ENCODE measurements at places on chromosomes 4 and X.

DNA sequence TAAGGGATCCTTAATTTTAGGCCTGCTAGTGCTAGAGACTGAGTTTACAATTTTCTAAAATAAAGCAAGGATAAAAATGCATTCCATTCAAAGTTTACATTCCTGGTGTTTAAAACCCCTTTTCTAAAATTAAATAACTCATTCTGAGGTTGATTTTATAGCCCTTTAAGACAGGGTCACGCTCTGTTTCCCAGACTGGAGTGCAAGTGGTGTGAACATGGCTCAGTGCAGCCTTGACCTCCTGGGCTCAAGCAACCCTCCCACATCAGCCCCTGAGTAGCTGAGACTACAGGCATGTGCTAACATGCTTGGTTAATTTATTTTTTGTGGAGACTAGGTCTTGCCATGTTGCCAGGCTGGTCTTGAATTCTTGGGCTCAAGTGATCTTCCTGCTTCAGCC, 6.8 kb upstream of the CDKL2 start:
- no peak for DNase-seq

DNA sequence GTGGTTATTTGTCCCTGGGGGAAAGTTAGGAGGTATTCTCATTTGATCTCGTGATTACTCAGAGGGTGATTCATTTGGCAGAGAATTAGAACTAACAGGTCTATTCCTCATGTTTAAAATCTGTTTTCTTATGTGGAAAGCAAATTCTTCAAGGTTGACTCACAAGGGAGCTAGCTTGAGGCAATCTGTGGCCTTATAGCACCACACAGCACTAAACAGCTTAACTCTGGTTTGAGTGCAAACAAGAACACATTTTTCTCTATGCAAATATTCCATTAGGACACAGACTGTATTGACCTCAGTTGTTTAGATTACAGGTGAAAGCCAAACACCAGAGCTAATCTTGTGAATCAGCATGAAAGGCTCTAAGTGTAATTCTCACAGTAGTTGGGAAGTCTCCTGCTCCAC, 694.4 kb upstream of the POU3F4 start:
- no peak for DNase-seq

DNA sequence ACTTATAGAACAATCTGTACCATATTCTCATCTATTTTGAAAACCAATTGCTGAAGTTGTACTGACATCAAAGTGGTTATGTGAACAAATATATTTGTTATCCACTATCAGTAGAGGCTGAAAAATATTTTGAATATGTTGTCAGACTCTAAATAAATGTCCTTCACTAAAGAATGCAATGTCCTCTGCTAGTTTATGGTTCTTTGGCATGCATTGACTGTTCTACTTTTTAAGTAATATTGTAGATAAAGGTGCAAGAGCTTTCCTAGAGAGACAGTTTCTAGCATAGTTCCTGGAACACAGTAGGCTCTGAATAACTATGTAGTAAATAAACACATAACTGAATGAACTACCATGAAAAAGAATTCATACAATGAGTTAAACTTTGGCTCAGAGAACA, 18.2 kb upstream of the COX7B2 start:
- no peak for DNase-seq

- no peak for DNase-seq
Observed at GRCh38 chr4:103011378-103012025, 8.0 kb downstream of the SLC9B1 start.

DNA sequence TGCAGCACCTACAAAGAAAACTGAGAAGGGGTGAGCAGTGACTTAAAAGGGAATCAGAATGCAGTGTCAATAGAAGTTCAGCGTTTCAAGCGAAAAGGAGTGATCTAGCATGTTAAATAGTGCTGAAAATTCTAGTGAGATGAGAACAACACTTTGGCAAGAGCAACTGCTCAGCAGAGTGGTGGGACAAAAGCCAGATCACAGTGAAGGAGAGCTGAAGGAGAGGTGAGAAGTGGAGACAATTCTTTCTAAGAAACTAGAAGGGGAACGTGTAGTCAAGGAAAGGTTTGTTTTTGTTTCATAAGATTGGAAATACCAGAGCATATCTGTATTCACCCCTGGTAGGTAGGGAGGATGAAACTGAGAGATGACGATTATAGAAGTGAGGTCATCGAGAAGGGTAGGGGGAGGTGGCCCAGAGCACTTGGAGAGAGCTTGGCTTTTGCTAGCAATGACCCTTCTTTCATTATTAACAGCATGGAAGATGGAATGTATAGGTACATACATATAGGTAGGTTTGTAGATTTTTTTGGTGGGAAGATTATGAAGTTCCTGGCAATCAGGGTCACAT, 33.7 kb downstream of the SRPX2 start:
- no peak for DNase-seq

DNA sequence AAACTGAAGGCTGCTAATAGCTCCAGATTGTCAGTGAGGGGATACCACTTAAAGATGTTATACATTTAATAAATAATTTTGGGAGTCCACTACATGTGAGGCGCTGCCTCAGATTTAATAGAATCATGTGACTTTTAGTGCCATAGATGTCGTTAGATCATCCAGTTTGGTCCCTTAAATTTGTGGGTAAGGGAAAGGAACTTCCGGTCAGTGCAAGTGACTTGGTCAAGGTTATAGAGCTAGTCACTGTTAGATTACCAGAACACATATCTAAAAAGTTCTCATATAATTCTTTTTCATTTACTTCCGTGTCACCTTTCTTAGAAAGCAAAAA, 529 bp upstream of the UBA6 start:
- DNase-seq = no peak

DNA sequence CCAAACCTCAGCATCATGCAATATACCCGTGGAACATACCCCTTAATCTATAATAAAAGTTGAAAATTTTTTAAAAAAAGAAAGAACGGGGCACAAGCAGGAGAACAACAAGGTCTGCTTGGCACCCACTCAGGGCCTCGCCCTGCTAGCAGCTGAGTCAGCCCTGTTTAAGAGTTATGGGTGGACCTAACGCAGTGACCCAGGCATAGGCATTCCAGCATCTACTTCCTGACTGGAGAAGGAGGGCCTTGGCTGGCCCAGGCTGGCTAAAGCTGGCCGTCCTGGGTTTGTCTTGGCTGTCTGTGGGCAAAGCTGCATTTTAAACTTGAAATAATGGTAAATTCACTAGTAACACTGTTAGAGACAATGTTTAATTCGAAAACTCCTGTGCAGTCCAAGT, 236.7 kb upstream of the PGRMC2 start:
- DNase-seq = no peak

DNA sequence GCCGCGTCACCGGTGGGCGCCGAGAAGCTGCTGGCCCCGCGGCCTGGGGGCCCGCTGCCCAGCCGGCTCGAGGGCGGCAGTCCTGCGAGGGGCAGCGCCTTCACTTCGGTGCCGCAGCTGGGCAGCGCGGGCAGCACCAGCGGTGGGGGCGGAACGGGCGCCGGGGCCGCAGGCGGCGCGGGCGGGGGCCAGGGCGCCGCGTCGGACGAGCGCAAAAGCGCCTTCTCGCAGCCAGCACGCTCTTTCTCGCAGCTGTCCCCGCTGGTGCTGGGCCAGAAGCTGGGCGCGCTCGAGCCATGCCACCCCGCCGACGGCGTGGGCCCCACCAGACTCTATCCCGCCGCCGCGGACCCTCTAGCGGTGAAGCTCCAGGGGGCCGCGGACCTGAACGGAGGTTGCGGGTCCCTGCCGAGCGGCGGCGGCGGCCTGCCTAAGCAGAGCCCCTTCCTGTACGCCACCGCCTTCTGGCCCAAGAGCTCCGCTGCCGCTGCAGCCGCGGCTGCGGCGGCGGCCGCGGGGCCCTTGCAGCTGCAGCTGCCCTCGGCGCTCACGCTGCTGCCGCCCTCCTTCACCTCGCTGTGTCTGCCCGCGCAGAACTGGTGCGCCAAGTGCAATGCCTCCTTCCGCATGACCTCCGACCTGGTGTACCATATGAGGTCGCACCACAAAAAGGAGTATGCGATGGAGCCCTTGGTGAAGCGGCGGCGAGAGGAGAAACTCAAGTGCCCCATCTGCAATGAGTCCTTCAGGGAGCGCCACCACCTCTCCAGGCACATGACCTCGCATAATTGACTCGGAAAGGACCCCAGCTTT, 5.6 kb downstream of the PRDM8 start:
- peak; percentile 73 for DNase-seq

DNA sequence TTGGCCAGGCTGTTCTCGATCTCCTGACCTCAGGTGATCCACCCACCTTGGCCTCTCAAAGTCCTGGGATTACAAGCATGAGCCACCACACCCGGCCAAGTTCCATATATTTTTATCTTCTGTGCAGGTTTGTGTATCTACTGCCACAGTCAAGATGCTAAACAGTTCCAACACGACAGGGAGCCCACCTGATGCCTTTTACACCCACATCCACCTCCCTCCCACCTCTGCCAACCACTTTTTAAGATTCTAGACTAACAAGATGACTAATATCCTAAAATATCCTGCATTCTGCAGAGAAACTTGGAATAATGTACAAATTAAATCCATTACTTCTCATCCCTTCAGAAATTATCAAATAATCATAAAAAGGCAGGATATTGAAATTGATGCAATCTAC, 19.3 kb upstream of the RPL34 start:
- DNase-seq = no peak

DNA sequence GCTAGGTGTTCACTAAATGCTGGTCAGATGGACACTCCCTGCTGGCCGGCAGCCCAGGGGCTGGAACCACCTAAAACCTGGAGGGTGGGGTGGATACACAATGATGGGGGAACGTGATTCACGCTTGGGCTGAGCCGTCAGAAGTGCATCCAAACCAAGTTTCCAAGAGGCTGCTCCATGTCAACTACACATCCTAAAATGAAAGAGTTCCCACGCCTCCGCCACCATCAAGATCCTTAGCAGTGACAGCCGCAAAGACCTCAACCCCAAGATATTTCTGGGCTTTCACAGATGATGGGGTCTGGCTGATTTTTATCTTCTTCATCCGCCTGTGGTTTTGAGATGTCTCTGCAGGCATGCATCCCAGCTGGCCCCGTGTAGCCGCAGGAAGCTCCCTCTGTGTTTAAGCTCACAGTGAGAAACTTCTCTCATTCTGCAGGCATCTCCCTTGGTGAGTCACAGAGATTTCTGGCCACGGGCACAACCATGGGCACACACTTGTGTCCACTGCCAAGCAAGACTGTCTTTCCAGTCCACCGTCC, 84.4 kb downstream of the HTRA3 start:
- no peak for DNase-seq

- no peak for DNase-seq
Observed at GRCh38 chr4:83248486-83248885, 36.1 kb downstream of the COQ2 start.

GRCh38 chr4:11470438-11471045, 41.8 kb upstream of the HS3ST1 start:
- DNase-seq = peak; percentile 45

- DNase-seq = no peak
Observed at GRCh38 chr4:104501290-104501689, 6.6 kb upstream of the CXXC4 start.

DNA sequence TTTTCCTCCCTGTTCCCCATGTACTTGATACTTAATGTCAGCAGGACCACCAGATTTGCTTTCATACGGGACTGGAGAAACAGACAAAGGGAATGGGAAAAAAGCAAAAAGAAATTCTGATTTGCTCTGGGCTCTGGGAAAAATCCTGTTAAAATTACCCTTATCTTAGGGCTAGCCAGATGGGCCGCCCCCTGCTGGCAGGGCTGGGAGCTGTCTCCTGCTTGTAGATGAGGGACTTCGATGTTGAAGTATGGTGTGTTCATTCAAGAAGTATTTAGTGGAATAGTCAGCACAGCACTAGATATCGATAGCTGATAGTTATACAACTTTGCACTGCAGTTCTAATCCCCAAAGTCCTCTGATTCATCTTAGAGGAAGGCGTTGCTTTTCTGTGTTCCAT, 45.8 kb downstream of the BCORL1 start:
- peak; percentile 56 for DNase-seq

DNA sequence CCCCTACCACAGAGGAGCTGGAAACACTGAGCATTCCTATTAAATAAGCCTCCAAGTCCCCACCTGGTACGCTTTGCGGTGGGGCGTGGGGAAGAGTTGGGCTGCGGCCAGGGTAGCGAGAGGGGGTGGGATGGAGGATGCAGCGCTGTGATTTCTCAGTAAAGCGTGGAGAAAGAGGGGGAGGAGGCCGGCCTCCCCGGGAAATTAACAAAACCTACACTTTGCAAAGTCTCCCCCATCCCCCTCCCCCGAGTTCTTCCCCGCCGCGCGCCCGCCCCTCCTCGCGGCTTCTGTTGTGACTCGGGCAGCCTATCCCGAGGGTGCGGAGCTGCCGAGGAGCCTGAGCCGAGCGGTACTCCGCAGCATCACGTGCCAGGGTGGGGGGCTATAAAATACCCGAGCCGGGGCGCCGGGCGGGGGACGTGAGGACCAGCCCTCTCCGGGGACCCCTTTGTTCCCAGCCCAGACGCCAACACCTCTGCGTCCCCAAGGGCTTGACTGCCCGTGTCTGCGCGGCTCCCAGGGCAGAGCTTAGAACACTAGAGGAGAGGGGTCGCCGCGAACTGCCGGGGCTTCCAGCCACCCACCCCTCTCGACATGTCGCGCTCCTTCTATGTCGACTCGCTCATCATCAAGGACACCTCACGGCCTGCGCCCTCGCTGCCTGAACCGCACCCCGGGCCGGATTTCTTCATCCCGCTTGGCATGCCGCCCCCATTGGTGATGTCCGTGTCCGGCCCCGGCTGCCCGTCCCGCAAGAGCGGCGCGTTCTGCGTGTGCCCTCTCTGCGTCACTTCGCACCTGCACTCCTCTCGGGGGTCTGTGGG, at the start of gene GSX2:
GSX2 (plus strand) TSS at position 416 of the 827 bp plus-strand sequence; CDS start at position 598, 182 bp downstream.
- DNase-seq = no peak

GRCh38 chr4:173057901-173058300, 110.7 kb upstream of the GALNT7 start:
- no peak for DNase-seq

- no peak for DNase-seq
Observed at GRCh38 chr4:110310795-110311194, 112.4 kb upstream of the ELOVL6 start.

DNA sequence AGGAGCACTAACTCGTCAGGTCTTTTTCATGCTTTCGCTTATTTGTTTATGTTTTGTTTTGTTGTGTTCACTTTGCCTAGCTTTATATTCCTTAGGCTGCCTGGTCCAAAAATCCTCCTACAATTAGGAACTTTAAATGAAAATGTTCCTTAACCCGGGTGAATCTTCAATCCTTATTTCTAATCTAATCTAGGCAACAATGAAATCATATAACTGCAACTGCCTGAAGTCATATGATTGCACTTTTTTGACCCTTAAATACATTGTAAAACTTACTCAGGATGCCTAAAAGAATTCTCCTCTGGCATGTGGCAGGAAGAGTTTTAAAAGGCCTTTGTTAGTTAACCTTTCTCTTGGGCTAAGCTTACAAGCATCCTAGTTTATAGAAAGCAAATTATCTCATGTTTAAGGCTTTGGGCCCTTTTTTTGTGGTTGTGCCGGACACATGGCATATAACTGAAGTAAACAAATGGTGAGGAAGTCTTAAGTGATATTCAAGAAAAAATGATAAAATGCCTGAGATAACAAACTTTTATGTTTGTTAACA, 279.4 kb downstream of the FAT4 start:
- no peak for DNase-seq

GRCh38 chrX:11768039-11768438, 10.0 kb downstream of the MSL3 start:
- peak; percentile 48 for DNase-seq

GRCh38 chrX:6465756-6466155, 69.2 kb downstream of the VCX3A start:
- DNase-seq = no peak

All from activated CD4-positive, alpha-beta T cell treated with anti-CD3 and anti-CD28 coated beads, Interleukin-2, Interleukin-6, amounts not matched to agents 100 ng/mL and 50 ng/mL, durations not matched to agents 16 hours and 8 hours (primary cell).